ENCODE measurements at places on chromosomes 16 and 17.
A peak's percentile ranks its signal among the peaks of the same experiment; 100 is the strongest.

GRCh38 chr16:9422762-9423513 lies 331.5 kb downstream of the HAPSTR1 start:
- DNase-seq: no peak

DNA sequence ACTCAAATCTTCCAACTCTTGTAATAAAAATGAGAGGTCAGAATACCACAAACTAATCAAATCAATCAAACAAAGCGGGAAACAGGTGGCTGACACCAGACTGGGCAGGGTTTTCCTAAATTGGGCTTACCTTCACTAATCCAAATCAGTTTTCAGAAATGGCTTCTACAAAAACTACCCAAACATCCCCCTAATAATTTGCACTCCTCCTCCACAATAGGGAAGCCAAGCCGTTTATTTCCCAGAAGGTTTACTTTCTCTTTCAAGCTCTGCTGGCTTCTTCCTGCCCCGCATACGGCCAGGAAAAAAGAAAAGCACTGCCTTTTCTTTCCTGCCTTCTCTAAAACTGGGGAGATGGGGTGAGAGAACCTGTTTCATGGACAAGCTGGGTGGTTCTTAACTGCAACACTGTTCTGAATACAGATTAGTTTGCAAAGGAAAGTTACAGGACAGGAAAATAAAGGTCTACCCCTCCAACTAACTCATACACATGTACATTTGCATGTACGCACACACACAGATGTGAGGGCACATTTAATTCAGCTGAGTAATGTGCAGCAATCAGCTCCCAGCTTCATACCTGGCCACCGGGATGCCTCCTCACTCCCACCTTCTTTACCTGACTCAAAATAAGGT lies 9.2 kb downstream of the STAT3 start:
- DNase-seq: peak; percentile 78

- no peak for DNase-seq
Measured at GRCh38 chr17:30379303-30379902, 676 bp downstream of the CPD start.

GRCh38 chr16:12459391-12460063 lies 344.2 kb downstream of the CPPED1 start:
- peak; percentile 89 for DNase-seq

GRCh38 chr17:77611791-77612502 lies 346.6 kb upstream of the TNRC6C start:
- DNase-seq: no peak

DNA sequence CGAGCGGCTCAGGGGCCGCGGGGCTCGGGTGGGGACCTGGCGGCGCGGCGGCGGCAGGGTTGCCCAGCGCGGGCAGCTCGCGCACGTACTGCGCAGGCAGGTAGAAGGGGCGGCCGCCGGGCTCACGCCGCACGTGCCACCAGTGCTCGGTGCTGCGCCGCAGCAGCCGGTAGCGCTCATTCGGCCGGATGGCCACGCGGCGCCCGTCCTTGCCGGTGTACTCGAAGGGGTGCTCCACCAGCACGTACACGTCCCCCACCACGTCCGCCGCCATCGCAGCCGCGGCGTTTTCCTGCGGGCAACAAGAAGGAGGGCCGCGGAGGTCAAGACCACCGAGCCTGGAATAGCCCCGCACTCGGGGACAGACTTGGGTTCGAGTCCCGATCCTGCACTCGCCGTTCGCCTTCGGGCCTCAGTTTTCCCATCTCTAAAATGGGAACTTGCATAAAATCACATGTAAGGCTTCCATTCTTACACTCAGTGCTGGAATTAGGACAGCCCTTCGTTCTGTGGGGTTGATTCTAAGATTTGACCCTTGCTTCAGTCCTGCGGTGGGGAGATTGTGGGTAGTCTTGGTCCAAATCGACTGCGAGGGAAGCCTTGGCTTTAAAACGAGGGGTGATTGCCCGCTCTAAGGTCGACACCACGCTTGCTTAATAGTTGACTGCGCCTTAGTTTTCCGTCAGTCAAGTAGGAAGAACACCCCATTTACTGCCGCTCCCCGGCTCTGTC lies 2.5 kb downstream of the ARHGAP27 start:
- no peak for DNase-seq

DNA sequence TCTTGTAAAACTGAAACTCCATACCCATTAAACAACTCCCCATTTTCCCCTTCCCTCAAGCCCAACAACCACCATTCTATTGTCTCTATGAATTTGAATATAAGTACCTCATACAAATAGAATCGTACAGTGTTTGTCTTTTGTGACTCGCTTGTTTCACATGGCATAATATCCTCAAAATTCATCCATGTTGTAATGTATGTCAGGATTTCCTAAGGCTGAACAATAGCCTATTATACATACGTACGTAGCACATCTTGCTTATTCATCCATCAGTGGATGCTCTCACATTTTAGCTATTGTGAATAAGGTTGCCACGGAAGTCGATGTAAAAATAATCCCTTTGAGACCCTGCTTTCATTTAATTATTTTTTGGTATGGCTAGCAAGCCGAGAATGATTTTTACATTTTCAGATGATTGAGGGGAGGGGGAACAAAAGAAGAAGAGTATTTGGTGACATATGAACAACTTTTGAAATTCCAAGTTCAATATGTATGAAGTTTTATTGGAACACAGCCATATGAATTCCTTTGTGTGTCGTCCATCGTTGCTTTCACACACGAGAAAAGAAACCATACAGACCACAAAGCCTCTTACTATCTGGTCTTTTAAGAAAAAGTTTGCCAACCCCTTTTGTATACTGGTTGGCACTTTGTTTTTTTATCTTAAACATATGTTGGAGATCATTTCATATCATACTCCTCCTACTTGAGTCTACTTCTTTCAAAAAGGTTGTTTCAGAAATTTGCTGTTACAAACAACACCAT lies 371.2 kb downstream of the NPIPA8 start:
- DNase-seq: no peak

DNA sequence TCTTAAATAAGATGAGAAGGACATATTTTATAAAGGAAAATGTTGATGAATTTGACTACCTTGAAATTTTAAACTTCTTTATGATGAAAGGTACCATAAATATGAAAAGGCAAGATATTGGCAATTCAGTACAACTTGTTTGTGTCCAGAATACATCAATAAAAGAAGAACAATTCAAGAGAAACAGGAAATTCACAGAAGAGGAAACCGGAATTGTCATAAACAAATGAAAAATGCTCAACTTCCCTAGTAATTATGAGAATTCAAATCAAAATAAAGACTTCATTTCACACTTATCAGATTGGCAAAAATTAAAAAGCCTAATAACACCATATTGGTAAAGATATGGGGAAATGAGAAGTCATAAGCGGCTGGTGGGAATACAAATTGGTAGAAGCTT lies 54.3 kb downstream of the WSB1 start:
- no peak for DNase-seq

DNA sequence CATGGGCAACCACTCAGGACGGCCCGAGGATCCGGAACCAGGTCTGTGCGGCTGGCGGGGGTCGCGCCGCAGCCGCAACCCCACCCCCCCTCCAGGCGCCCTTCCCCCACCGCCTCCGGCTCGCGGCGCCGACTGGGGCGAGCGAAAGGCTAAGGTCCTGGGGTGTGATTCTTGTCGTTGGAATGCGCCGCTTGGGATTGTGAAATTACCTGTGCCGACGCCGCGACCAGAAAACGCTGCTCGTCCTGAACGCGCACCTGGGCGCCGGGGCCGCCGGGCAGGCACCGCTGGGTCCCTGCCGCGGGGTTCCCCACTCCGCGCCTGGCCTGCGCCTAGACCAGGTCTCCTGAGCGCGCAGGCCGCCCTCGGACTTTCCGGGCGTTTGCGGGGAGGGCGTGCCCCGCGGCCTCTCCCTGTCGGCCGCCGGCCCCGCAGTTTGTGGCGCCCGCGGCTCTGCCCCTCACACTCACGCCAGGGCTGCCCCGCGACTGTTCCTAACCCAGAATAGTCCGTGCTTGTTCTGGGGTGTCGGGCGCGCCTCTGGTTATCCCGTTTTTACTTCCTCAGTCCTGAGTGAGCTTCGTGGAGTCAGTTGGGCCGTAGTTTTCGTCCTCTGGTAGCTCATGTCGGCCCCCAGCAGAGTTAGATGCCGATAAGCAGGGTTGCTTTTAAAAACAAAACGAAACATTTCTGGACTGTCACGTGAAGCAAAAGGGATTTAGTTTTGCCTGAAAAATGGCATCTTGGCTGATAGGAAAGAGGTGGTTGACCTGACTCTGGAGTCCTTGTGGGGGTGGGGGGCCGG lies 147.2 kb downstream of the SPECC1 start:
- peak; percentile 53 for DNase-seq

DNA sequence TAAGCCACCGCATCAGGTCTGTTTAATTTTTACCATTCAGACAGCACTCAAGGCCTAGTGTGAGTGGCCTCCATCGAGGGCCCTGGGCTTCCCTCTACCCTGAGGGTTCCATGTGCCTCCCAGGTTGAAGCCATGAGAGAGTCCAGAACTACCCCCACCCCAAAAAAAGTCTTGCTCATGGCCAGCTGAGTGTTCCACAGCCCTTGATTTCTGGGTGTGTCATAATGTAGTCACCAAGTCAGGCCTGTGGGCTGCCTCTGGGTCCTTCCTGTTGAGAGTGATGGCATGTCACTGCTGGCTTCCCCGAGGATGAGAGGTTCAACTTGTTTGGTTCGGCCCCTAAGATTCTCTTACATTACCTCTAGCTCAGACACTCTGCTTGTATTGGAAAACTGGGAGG lies 100.6 kb downstream of the PITPNC1 start:
- DNase-seq: peak; percentile 93

GRCh38 chr16:55955845-55956244 lies 80.7 kb upstream of the CES5A start:
- no peak for DNase-seq

DNA sequence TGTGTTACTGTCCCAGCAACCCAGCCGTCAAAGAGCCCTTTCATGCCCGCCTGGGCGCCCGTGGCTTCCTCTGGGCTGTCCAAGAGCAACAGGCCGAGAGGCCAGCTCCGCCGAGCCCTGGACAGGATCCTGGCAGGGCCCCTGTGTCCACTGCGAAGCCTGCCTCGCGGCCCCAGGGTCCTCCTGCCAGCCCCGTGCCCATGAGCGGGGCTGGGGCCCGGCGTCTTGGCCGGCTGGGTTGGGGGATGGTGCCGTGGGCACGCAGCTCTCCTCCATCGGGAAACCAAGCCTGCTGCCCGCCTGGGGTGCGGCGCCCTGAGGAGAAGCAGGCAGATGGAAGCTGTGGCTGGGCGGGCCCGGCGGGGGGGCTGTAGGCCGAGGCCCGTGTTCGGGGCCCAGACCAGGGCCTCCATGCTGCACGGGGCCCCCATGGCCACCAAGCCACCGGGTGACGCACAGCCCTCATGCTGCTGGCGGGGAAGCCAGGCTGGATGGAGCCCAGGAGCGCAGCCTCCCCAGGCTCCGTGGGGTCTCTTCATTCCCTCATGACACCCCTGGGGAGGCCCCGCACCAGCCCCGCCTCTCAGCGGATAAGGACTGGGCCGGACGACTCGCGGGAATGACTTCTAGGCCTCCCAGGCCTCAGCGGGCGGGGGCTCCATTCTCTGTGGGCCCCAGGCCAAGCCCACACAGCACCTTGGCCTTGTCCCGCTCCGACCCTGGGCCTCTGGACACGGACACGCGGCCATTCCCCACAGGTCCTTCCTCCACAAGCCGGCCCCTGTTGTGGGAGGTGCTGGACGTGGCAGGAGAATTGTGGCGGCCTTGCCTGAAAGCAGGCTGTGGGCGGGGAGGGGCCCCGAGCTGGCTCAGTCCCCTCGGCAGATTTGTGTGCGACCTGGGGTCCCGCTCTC lies at the start of gene C1QTNF8:
C1QTNF8 (minus strand) TSS at position 76 of the 914 bp plus-strand sequence. CDS start 1,322 bp downstream, outside the sequence.
- no peak for DNase-seq

DNA sequence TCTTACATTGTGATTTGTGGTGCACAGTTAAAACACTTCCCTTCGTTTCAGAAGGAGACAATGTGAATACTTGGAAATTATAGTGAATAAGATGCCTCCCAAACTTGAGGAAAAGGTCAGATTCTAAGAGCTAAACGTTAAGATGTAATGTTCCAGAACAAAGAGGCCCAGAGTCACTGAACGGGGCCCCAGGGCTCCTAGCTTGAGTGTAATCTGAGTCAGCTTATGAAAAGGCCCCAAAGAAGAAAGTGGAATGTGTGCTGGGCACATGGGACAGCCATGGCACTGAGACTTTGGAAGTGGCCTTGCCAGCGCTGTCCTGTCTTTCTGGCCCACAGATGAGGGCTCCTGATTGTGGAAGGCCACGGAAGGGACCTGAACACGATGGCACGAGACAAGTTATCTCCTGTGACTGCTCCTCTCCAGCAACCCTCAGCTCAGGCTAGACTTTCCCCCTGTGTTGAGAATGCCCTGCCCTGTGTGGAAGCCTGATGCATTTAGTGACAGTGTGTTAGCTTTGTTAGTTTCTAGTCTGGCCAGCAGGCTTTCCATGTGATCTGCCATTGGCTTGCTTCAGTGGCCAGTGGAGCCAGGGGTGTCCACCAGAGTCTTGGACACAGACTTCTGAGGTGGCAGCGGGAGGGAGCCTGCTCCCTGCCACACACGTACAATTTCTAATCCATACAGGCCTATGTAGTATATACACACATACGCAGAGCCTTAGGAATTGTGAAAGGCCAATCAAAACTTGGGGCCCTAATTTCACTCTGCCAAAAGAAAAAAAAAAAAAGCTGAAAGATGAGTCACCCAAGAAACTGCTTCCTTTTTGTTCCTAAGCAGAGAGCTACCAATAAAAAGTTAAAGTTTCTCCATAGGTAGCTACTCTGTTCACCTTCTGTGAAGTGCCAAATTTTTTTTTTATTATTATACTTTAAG lies 13.1 kb downstream of the SPATA33 start:
- DNase-seq: peak; percentile 45

DNA sequence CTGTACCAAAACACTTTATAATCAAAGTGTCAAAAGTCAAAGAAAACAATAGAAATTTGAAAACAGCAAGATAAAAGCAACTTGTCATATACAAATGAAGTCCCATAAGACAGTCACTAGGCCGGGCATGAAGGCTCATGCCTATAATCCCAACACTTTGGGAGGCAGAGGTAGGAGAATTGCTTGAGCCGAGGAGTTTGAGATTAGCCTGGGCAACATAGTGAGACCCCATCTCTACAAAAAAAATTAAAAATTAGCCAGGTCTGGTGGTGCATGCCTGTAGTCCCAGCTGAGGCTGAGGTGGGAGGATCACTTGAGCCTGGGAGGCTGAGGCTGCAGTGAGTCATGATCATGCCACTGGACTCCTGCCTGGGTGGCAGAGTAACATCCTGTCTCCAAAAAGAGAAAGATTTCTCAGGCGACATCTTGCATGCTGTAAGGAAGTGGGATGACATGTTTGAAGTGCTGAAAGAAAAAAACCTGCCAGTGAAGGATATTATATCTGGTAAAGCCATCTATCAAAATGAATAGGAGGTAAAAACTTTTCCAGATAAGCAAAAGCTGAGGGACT lies 98.7 kb upstream of the NACA2 start:
- DNase-seq: peak; percentile 39

DNA sequence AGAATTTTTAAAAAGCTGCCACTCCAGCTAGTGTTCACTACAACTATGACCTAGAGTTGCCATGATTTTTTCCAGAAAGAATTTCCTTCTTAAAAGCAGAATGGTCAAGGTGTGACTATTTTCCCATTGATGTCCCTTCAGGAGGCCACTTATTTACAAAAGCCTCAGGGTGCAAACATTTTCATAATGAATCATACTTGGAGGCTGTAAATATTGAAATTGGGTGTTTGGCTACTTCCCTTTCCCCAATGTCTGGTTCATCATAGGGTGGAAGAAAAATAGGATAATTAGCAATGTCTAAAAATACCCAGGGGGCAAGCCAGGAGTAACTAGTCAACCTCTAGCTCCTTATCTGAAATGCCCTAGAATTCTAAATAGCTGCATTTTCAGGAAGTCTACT lies 18.8 kb downstream of the AXIN2 start:
- no peak for DNase-seq

Data from suppressor macrophage treated with lipopolysaccharide for 1 hour (primary cell).